ENCODE measurements at places on chromosomes 12 and 14.
A peak's percentile ranks its signal among the peaks of the same experiment; 100 is the strongest.

GRCh38 chr12:55899082-55899481 is 28.6 kb downstream of the PYM1 start:
- no peak for DNase-seq

GRCh38 chr14:91732859-91733477 is 1.1 kb upstream of the CATSPERB start:
- DNase-seq, result no peak

DNA sequence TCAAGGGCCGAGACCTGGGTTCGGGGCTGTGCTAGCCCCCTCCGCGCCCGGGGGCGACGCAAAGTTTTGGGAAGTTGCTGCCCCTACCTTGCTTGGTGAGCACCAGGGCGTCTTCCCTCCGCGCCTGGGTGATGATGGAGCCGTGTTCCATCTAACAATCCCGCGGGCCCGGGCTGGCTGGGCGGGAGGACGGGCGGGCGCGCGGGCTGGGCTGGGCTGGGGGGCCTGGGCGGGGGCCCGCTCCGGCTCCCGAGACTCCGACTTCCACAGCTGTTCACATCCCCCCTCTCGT is 298 bp downstream of the CTDSP2 start:
- DNase-seq, result no peak

GRCh38 chr14:106044949-106045596 is 518.7 kb downstream of the TMEM121 start:
- DNase-seq, result peak; percentile 85

DNA sequence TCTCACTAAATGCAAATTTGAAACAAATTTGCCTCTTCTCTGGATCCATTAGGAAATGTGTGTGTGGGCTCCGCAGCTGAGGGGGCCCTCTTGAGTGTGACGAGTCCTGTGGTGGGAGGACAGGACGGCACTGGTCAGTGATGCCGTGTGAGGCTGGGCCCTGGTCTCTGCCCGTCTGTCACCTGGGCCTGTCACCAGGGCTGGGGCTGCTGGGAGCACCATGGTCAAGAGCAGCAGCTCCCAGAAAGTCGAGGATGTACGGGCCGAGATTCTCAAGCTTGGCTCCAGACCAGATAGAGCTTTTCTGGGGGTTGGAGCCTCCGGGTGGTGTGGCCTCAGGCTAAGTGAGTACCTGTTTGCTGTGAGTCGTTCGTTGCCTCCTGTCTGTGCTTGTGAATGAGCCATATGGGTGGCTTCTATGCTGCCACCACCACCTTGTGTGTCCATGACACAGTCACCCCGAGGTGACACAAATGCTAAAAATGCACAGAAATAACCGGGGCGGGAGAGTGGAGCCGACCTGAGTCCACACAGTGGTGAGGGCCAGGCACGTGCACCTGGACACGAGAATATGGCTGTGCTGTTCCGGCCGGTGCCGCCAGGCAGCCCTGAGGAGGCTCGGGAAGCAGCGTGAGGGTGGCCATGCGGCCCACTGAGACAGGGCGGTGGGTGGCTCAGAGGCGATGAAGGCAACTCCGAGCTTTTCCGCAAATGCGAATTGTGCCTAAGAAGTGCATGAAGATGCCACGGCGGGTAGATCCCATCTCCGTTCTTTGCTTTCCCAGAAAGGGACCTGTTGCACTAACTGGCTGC is 8.7 kb downstream of the PGAM5 start:
- no peak for DNase-seq

- DNase-seq, result no peak
These were observed 363.4 kb upstream of the TMPO start for GRCh38 chr12:98151984-98152383.

DNA sequence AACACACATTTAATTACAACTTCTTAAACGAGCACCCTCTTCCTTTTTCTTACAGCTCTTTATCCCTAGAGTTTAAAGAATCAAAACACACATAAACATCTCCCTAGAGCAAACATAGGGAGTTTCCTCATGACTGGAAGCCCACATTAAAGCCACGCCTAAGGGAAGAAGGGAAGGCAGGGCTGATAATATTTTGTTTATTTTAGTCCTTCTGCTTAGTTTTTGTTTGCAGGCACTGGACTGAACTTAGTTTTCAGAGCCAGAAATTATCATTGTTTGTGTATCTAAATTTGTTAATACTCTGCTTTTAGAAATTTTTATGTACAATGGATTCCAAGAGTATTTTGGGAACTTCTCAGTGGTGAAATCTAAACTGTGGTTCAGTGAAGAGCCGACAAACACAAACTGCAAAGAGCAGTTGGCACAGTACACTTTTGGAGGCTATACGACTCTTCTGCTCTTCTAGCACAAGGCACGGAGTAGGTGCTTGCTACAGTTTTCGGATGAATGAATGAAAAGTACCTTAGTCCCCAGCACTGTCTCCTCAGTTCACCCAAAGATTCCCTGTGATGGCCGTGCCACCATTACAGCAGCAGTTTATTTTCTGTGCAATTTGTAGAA is 17.6 kb upstream of the AMIGO2 start:
- DNase-seq, result no peak

GRCh38 chr12:103273645-103274044 is 222.1 kb downstream of the C12orf42 start:
- DNase-seq, result no peak

GRCh38 chr14:53948205-53948884 is 8.3 kb downstream of the BMP4 start:
- no peak for DNase-seq

GRCh38 chr14:32043624-32044023 is 33.5 kb upstream of the ARHGAP5 start:
- no peak for DNase-seq
